Brain pericyte (primary cell): ENCODE measurements at places on chromosomes 4 and X.

DNA sequence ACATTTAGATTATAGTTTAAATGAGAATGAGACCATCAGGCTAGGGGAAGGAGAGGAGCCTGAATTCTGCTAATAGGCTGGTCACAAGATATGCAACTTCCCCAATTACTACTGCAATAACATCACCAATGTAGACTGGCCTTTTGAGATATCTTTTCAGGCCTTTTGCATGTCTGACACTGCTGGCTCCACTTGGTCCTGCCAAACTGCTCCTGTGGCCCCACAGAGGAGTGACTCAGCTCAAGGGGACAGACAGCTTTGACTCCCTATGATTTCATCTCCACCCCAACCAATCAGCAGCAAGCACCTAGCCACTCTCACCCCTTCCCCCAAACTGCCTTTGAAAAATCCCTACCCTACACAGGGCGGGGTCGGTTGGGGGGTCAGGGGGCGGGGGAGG is 22.8 kb downstream of the GPRIN3 start:
- DNase-seq, result no peak

GRCh38 chr4:185282968-185283367 is 73.6 kb downstream of the SNX25 start:
- no peak for DNase-seq

DNA sequence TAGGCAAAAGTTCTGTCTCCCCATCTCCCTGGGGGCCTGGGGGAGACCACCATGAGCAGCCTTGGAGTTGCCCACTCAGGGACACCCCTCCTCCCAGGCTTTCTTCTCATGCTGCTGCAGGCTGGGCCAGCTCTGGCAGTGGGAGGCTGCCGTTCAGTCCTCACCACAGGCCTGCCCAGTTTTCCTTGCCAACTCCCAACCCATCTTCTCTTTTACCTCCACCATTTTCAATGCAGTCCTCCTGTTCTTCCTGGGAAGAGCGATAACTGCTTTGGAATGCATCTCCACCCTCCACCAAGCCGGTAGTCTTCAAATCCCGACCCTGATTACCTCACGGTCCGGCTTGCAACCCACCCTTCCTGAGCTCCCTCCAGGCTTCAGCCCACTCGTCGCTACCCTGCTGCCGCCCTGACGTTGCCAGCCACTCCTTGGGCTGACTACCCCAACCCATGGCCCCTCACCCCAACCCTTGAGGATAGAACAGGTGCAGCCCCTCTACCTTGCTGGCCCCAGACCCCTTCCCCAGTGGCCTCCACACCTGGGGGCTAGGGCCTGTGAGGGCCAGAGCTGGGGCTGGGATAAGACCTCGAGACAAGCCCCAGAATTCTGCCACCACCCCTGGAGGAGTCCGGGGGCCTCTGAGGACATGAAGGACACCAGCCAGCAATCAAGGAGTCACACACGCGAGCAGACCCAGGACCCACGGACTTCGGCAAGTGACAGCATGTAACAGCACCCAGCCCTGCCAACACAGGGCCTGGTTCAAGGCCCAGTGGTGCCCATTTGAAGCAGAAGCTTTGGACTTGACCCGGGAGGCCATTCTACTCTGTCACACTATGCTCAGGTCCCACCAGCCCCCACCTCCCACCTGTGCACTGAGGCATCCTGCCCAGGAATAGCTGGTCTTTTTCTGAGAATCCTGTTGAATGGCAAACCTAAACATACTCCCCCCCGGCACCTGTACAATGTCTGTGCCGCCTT is 9.2 kb downstream of the WDR1 start:
- DNase-seq, result no peak

DNA sequence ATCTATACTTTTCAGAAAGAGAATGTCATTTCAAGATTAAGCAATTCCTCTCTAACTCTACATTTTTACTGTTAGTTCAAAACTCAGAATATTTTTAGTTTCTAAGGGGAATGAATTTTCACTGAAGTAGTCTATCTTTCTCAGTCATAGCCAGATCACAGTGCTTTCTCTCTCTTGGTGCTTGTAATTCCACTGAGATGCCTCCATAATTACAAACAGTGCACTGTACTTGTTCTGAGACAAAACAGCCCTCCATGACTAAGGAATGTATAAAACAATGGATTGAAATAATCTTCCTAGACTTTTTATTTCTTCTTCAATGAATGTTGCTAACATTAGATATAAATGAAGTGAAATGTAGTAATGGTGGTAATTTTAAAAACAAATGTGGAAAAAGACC is 603.2 kb upstream of the FAM241A start:
- DNase-seq, result no peak

DNA sequence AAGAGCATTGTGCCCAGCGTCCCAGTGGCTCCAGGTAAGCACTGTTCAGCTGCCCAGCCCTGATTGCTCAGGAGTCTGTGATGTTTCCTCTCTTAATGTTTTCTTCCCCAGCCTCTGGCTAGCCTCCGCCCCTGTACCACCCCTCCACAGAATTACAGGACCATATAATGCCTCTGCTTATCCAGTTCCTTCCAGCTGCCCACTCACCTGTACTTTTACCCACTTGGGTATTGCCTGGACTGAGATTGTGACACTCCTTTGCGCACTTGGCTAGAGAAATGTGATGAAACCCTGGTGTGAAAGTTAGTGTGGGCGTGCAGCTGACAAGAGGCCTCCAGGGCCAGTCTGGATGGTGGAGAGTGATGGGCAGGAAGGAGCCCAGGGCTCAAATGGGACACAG is at the start of gene AWAT2:
AWAT2 (minus strand) TSS at position 14 of the 400 bp plus-strand sequence; CDS start at position 8, 6 bp downstream.
- no peak for DNase-seq

DNA sequence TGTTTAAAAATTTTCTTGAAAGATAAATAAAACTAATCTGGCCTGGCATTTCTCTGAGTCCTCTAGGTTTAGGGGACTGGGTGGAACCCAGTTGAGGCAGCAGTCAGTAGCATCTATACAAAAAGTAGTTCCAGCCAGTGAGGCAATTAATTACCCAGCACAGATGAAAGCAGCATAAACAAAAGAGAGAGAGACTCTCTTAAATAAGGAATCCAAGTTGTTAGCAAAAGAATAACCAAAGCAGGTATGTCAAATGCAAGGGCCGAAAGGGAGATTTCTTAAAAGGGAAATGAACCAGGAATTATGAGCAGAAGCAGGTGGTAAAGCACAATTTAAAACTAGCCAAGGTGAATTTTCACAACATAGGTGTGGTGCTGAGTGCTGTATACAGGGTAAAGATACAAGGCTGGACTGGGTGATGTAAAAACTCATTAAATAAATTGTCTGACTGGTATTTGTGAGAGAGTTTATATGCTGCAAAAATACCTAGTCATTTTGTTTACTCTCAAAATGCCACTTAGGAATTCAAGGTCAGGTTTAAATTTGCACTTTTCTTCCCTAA is 94.6 kb upstream of the GALNT7 start:
- DNase-seq, result no peak

- no peak for DNase-seq
These were observed 6.4 kb downstream of the LAMTOR3 start for GRCh38 chr4:99887837-99888236.

- DNase-seq, result no peak
These were observed 6.3 kb upstream of the ARHGEF38 start for GRCh38 chr4:105546086-105546485.

DNA sequence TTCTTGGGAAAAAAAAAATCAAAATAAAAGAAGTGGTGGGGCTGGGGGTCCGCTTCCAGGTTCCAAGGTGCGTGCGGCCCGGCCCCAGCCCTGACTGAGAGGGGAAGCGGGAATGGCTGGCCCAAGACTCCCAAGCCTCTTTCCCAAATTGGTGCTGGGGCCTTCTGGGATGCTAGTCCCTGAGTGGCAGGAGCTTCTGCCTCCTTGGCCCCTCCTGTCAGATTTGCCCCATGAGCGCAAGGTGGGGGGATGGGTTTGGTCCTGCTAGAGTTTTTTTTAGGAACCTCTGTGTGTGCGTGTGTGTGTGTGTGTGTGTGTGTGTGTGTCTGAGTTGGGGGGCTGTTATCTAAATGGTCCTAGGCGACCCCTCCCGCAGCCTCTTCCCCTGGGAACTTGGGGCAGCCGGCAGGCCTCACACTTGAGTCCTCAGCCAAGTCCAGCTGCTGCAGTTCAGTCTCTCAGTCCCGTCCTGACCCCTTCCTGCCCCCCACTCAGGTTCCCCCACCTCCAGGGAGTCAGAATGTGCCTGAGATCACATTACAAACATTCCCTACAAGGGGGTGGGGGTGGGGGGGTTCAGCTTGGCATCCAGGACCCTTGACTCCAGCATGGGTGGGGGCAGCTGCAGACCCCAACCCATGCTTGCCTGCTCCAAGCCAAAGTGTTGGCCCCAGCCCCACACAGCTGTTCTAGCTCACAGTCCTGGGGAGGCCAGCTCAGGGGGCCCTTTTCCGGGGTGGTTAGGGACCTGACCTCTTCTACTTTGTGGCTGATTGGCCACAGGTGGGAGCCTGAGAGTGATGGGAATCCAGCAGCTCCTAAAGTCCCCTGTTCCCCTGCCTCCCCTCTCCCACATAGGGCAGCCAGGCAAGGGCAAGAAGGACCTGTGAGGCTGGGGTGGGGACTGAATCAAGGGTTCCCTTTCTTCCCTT is 4.0 kb downstream of the EFNB1 start:
- DNase-seq, result no peak

DNA sequence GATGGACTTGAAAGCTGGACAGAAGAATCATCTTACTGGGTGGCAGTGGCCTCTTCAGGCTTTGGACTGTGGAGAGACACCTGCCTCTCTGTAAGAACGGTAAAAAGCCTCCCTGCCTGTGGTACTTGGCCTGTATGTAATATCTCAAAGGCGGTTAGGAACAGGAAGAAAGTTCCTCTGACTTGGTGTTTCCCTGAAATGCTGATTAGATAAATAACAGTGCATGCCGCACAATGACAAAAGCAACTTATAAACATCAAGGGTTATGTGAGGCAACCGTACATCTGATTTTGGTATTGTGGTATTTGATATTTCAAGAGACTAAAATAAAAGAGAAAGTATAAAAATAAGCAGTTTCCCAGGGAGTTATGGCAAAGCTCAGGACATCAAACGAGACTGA is 92.4 kb upstream of the SORBS2 start:
- DNase-seq, result no peak

- peak; percentile 87 for DNase-seq
These were observed 20.2 kb downstream of the CLNK start for GRCh38 chr4:10664408-10664807.

DNA sequence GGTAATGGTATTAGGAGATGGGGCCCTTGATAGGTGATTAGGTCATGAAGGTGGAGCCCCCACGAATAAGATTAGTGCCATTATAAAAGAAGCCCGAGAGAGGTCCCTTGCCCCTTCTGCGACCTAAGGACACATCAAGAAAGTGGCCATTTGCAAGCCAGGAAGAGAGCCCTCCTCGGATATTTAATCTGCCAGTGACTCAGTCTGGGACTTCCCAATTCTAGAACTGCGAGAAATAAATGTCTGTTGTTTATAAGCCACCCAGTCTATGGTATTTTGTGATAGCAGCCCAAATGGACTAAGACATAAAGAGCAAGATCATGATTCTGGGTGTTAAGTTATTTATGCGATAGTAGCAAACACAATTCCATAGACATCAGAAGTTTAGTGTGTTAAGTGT is 192.2 kb downstream of the LDB2 start:
- DNase-seq, result no peak

GRCh38 chr4:8782135-8782534 is 89.5 kb downstream of the HMX1 start:
- DNase-seq, result no peak

DNA sequence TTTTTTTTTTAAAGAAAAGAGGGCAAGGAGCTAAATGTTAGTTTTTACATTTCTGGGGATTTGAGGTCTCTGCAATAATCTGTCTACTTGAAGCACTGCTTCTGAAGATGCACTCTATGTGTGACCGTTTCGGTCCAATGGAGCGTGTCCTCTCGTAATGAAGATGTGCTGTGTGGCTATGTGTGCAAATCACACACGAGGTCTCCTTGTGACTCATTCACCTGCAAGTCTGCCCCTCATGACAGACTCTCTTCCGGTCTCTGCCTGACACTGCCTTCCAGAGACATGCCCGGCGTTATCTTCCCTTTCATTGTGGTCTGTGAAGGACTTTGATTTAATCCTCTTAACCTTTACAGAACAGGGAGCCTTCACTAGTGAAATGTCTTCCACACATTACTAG is 84.3 kb downstream of the TRAM1L1 start:
- no peak for DNase-seq
